ENCODE measurements at places on chromosomes 11 and 22.

DNA sequence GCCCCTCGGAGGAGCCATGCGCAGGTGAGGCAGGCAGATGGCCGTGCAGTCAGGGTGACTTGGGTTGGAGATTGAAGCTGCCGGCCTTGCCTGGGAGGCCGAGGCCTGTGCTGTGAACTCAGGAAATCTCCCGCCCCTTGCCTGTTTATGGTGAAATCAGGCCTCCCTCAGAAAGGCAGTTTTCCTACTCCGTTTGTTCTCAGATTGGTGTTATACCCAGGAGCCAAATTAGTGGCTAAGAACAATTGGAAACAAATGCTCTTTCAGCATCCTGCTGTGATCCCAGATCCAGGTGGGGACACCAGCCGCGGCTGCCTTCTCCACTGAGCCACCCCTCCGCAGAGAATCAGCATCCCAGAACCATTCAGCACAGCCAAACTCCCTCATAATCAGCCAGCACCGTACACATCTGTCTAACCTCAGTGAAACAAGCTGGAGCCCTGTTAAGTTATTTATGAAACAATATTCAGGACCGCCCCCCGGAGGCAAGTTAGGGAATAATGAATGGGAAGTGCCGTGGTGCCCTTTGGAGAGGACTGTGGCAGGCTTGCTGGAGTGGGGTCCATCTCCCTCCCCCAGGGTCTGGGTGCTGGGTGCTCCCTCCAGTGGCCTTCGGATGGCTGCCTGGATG, 60.0 kb downstream of the PKNOX2 start:
- no peak for DNase-seq

DNA sequence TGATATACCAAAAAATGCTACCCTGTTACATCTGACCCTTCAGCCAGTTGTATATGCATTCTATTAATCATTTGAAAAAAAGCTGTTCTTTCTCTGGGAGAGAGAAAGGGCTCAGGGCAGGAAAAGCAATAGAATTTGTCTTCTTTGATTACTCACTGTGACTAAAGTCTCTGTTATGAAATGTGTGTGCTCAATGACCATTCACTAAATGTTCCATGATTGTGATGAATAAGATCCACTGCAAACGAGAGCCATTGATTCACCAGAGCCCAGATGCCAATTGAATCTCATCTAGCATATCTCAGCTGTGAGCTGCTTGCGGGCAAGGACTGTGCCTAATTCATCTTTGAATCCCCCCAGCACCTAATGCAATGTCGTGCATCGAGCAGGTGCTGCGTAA, 184.3 kb downstream of the OPCML start:
- no peak for DNase-seq

DNA sequence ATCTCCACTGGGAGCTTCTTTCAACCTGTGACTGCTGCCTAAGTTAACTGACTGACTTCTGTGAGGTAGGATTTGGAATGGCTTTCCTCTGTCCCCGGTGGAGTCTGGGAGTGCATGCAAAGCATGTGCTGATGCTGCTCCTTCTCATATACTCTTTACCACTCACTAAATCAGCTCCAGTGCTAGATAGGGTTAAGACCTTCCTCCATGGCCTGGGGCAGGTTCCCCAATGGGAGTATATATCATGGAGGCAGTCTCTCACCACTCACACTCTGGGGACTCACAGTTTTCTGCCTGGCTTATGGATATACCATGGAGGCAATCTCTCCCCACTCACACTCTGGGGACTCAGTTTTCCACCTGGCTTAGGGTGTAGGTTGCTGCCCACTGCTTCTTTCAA, 10.1 kb upstream of the FANCF start:
- no peak for DNase-seq

DNA sequence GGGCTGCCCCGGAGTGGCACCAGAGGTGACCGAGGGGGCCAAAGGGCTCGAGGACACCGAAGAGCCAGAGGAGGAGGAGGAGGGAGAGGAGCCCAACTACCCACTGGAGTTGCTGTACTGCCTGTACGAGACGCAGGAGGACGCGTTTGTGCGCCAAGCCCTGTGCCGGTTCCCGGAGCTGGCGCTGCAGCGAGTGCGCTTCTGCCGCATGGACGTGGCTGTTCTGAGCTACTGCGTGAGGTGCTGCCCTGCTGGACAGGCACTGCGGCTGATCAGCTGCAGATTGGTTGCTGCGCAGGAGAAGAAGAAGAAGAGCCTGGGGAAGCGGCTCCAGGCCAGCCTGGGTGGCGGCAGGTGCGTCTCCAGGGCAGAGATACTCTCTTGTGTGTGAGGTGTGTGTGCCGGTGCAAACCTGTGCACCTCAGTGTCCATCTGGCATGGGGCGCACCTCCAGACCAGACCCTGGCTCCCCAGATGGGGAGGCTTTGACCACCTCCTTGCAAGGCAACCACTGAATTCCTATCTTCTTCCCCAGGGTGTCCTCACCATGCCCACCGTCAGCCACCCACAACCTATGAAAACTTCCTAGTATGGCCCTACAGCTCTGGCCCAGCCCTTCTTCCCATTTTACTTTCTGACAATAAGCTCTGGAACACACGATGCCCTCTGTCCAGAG, 3.4 kb downstream of the NLRP6 start:
- DNase-seq, result no peak

GRCh38 chr11:131025421-131026125, 109.3 kb upstream of the SNX19 start:
- DNase-seq, result no peak
